ENCODE measurements at places on chromosomes 13 and 19.

DNA sequence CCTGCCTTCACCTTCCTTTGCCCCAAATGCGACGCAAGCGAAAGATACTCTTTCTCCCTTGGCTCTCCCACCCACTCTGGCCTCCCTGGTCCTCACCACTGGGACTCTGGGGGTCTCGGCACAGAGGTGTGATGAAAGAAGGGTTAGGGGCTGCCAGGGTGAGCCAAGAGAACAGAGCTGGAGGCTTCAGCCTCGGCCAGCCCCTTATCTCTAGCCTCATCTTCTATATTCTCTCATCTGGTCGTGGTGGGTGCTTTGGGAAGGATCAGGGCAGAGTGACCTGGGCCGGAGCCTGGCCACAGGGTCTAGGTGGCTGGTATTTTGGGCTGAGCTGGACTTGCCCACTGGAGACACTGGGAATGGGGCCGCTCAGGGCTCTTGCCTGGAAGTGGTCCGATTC, 71.1 kb upstream of the KCTD15 start:
- DNase-seq: no peak

DNA sequence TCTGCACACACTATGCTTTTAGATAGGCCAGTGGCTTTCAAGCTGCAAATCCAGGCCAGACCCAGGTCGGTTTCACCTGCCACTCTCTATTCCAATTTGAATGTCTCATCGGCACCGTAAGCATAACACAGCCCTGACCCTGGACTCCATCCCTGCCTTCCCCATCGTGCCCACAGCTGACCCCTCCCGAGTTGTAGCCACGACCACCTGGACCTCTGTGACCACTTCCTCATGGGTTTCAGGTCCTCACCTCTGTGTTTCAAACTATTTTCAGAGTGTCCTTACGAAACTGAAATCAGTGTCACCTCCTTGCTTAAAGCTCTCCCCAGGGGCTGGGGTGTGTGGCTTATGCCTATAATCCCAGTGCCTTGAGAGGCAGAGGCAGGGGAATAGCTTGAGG, 9.0 kb upstream of the HSH2D start:
- no peak for DNase-seq

- no peak for DNase-seq
These were observed 2.8 kb downstream of the BRME1 start for GRCh38 chr19:13902993-13903555.

- no peak for DNase-seq
These were observed 20.8 kb upstream of the SGCG start for GRCh38 chr13:23159760-23160637.

GRCh38 chr19:3413796-3414327, 47.5 kb downstream of the NFIC start:
- no peak for DNase-seq

DNA sequence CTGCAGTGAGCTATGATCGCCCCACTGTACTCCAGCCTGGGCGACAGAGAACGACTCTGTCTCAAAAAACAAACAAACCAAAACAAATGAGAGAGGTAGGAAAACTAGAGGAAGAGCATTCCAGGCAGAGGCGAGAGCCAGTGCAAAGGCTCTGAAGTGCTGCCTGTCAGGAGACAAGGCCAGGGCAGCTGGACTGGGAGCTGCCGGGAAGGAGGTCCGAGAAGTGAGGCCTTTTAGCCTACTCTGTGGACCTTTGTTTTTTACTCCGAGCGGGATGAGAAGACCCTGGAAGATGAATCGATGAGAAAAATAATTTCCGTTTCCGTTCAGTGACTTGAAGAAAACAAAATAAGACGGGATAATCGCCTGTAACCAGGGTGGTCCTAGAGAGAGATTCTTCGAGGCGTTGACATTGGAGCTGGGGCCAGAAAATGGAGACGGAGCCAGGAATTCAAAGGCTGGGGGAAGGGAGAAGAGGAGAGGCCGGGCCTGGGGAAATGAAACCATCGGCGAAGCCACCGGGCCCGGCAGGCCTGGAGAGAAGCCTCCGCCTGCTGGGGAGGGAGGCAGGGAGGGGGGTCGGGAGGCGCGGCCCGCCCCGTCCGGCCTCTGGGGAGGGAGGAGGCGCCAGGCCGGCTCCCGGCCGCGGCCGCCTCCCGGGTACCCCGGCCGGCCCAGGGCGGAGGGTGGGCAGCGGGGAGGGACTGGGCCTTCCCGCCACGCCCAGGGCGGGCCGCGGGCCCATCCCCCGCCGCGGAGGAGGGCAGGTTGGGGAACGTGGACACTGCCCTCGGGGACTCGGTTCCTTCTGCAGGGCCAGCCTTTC, 7.8 kb upstream of the SERTAD1 start:
- DNase-seq: peak; percentile 50

GRCh38 chr19:47377208-47377701, 28.1 kb downstream of the DHX34 start:
- DNase-seq: no peak
